ENCODE measurements at places on chromosomes 3 and 15.

DNA sequence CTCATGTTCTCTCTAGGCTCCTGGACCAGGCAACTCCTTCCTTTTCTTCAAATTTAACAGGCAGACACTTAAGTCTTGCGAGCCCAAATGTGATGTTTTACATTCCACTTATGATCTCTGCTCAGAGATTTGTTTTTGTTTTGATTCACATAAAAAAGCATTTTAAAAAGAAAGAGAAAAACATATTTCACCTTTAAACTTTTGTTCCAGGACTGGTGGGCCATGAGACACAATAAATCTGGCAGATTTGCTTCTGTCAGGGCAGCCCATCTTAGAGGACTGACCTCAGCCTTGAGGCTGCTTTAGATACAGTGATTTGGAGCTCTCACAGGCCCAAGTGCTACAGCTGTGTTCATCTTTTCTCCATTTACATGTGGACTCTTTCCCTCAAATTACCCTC is 52.0 kb downstream of the CMSS1 start:
- DNase-seq, result no peak

DNA sequence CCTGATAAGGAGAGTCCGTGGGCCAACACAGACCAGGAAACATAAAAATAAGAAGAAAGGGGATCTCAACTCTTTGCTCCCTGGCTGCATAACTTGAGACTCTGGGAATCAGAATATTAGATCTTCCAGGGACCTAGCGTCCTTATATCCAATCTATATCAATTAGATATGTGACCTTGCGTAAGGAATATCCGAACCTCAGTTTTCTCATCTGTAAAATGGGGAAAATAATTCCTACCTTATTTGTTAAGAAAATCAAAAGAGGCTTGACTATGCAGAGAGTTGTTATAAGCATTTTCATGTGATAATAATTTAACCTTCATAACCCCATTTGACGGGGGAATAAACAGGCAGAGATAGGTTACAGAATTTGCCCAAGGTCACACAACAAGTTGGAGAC is 7.1 kb upstream of the LIPC start:
- DNase-seq, result no peak

DNA sequence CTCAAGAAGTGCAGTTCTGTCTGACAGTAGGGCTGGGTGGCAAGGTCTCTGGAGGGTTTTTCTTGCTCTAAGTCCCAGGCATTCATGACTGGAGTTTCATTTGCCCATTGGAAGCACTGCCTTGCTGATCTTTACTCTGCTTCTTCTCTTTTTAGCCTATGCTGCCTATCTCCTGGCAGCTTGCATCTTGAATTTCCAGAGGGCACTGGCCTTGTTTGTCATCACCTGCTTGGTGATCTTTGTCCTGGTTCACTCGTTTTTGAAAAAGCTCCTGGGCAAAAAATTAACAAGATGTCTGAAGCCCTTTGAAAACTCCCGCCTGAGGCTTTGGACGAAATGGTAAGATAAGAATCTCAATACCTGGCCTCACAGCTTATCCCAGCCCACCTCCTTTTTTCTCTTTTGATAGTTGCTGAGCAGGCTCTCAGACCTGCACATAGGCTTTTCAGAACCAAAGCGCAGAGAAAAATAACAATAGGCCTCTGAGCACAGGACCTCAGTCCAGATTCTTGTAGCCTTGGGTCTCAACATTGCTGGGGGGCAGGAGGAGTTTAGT is 10.9 kb downstream of the SLC28A2 start:
- no peak for DNase-seq

- peak; percentile 42 for DNase-seq
Measured at GRCh38 chr15:67148196-67148701, 82.8 kb downstream of the SMAD3 start.

DNA sequence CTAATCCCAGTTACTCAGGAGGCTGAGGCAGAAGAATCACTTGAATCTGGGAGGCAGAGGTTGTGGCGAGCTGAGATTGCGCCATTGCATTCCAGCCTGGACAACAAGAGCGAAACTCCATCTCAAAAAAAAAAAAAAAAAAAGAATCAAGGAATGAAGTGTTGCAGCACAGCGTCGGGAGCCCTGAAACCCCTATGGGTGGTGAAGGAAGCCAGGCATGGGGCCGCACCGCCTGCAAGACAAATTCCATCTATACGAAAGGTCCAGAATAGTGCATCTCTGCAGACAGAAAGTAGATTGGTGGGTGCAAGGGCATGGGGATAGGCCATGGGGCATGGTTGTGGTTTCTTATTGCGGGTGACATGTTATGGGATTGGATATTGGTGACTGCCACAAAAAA is 98.6 kb upstream of the PRR20G start:
- DNase-seq, result no peak

GRCh38 chr3:13570391-13571194 is 21.7 kb downstream of the FBLN2 start:
- DNase-seq, result no peak

DNA sequence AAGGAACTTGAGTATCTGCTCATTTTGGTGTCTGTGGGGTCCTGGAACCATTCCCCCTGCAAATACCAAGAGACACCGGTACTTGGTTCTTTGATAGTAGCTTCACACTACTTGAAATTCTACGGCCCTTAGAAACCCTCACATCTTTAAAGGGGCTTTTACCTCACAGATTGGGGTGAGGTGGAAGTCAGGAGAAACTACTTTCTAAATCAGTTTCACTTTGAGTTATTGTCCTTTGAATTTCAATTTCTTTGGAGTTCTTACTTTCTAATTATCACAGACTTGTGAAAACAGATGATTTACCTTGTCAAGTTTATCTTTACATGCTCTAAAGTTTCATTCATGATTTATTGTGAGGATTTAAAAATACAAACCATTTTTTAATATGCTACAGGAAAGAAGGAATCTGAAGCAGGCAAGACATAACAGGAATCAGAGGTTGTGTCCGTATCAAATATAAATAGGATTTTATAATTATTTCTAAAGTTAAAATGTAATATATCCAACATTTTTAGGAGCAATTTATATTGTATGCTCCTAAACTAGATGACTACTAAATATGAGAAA is 98.9 kb downstream of the NEDD4 start:
- DNase-seq, result no peak

- DNase-seq, result peak; percentile 80
Measured at GRCh38 chr3:71010726-71011455, 572.6 kb downstream of the FOXP1 start.

DNA sequence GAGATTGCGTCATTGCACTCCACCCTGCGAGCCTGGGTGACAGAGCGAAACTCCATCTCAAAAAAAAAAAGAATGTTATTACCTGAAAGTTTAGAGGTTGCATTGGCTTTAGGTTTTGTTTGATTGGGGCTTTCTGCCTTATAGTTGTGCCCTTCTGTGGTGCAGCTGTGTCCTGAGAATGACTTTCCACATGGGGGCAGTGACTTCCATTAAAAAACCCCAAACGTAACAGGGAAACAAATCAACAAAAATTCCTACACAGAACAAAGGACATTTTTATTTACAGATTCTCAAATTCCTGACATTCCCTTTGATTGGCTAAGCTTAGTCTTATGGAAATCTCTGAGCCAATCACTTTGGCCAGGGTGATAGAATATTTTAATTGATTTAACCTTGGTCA is 154.1 kb upstream of the GPR149 start:
- DNase-seq, result no peak

DNA sequence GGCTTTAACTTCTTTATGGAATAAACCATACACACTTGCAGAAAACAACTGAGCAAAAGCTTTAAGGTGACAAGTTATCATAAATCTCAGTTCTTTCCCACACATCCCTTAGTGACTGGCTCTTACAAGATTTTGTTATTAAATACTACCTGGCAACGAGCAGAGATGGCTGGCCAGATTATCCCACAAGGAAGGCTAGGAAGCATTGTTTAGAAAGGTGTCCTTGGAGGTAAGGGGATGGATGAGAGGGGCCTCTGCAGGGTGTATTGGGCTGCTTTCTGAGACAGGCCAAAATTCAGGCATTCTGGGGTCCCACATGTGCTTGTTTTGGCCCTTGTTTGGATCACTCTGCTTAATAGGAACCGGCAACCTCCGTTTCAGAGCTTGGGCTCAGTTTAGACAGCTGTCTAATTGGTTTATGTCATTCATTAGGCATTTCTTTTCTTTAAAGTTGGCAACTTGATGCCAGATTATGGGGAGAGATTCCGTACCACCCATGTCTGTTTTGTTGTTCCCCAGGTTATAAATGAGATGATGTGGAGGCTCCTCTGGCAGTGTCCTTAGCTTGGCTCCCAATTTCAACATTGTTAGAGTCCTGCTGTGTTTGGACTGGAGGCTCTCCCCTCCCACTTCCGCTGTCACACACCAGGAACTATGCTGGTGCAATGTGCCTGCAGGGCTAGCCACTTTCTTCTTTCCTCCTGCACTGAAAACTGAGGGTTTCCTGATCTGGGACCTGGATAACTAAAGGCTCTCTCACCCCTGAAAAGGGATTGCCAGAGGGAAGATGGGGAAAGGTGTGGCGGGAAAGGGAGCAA is 121.1 kb downstream of the TPRG1 start:
- no peak for DNase-seq

GRCh38 chr15:68382286-68383007 is 49.5 kb downstream of the ITGA11 start:
- DNase-seq, result no peak

- DNase-seq, result no peak
Measured at GRCh38 chr15:85473455-85473854, 93.1 kb downstream of the AKAP13 start.

- DNase-seq, result no peak
Measured at GRCh38 chr15:51051776-51052175, 42.9 kb downstream of the TNFAIP8L3 start.

DNA sequence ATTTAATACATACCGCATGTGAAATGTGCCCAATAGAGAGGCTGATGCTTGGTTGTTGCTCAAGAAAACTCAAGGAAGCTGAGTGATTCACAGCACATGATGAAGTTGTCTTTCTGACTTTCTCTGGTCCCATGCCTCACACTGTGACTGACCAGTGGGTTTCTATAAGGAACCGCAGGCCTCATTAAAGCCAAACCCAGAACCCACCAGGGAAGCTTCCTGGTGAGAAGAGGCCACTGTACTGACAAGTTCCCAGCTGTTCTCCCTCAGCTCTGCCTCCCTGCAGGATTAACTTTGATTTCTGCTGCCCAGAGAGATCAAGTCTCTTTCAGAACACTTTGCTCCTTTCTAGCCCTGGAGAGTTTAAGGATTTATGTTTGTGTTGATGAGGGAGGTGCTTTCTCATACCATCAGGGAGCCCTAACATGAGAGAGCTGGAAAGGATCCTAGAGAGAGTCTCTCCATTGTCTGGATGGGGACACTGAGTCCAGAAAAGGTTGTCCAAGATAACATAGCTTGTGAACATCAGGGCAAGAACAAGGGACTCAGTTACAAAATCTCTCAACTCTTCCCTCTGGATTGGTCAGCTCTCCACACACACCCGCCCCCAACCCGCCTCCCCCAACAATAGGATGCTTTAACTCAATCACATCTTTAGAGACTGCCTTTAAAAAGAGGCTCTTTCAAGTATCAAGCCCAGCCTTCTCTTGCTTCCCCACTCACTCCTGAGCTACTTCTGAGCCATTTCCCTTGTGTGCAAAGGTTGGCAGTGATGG is 303.2 kb upstream of the TLE3 start:
- DNase-seq, result no peak

DNA sequence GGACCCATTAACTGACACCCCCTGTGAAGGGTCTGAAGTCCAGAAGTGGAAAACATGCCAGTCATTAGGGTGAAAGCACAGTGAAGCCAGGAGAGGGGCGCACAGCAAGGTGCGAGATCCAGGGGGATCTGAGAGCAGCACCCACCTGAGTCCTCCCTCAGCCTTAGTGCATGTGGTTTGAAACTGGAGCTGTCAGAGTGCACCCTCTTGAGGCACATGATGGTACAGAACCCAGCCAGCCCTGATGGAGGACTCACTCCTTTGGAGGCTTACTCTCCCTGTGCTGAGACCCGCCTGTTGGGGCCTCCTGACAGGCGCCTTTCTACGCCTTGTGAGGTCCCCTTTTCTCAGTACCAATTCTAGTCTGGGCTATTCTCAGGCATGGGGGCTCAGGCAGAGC is 77.8 kb downstream of the IL20RB start:
- peak; percentile 29 for DNase-seq

GRCh38 chr3:33940149-33940548 is 141.7 kb downstream of the PDCD6IP start:
- no peak for DNase-seq

- no peak for DNase-seq
Measured at GRCh38 chr3:106299300-106300098, 430.7 kb upstream of the CBLB start.

- no peak for DNase-seq
Measured at GRCh38 chr15:31336593-31337295, 10.1 kb downstream of the KLF13 start.

Data from Jurkat, Clone E6-1 (cell line).